ENCODE measurements at places on chromosomes 4 and X. TPM values are rescaled to one million over a fixed set of nuclear protein-coding genes. Genes with fewer than 3 reads are reported as not detected.

GRCh38 chrX:93875621-93876282 is 201.7 kb downstream of the FAM133A start:
- no peak for DNase-seq

DNA sequence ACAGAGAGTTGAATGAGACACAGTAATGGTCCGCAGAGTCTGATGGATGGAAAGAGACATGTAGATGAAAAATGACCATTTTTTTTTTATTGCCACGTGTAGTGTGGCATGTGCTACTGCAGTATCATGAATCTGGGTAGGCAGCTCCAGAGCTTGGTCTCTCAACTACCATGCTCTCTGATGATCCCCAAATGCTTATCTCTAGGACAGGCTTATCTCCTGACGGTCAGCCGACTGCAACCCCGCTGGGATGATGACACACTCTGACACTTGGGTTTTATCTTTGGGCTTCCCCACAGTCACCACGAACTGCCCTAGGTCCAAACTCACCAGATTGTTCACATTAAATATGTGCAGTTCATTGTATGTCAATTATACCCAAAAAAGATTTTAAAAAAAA is 239.7 kb downstream of the QDPR start:
- DNase-seq, result no peak

DNA sequence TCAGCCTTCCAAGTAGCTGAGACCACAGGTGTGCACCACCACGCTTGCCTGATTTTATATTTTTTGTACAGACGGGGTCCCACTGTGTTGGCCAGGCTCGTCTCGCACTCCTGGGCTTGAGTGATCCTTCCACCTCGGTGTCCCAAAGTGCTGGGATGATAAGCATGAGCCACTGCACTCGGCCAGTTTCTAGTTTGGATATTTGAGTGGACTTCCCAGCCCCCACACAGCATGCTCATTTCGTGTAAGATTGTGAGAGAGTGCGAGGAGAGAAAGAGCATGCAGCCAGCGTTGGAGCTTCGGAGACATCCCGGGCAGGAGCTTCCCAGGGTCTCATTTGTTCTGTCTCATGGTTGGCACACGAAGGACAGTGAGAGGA is 31.8 kb downstream of the ARSD start:
- DNase-seq, result no peak

- no peak for DNase-seq
These were observed 473.9 kb upstream of the FTHL17 start for GRCh38 chrX:31545726-31546125.

DNA sequence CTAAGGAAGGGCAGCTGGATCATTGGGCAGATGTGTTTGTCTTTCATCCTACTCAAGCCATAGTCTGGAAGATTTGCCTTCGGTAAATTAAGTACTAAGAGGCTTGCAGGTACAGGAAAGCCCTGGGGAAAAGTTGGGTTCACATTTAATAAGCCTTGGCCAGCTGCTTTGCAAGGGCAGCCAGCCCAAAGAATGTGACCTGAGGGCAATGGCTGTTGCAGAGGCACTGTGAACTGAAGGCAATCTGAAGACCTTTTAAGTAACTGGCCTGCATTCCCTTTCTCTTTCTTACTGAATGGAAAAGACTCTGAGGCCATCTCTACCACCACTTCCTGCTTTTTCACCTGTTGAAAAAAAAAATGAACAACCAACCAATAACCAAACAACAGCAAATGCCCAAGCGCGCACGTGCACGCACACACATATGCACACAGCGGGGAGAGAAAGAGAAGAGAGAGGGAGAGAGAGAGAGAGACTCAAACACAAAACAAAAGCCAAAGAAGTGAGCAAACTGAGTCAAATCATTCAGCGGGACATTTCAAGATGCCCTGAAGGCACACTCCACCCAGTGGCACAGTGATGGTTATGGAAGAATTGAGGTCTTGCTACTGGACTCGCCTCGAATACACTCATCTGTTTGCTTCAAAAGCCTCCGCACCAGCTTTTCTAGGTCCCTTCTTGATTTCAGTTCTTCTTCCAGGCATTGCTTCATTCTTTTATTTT is 19.6 kb downstream of the CD40LG start:
- no peak for DNase-seq

- no peak for DNase-seq
These were observed 109.1 kb downstream of the PHEX start for GRCh38 chrX:22141047-22141730.

- DNase-seq, result no peak
These were observed 149.8 kb upstream of the TENM3 start for GRCh38 chr4:182093431-182093831.

GRCh38 chrX:43702660-43703059 is 46.6 kb downstream of the MAOA start:
- no peak for DNase-seq

DNA sequence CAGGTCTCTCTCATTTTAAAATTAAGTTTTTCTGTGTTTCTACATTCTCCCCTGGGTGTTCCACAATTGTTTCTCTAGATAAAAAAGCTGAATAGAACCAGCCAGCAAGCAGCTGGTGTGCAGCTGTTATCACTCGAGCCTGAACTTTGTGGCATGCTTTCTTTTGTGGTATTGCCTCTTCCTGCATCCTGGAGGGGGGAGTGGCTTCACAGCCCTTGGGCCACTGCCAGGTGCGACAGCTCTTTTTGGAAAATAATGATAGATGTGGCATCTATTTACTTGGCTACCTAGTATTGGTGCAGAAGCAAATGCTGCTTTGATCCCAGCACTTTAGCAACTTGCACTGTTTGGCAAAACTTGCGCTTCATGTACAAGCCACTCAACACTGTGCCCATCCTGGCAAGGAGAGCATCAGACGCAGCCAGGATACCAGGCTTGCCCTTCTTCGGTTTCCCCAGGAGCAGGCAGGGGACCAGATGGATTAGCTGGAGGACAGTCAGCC is 69.4 kb downstream of the HMGB2 start:
- peak; percentile 60 for DNase-seq

DNA sequence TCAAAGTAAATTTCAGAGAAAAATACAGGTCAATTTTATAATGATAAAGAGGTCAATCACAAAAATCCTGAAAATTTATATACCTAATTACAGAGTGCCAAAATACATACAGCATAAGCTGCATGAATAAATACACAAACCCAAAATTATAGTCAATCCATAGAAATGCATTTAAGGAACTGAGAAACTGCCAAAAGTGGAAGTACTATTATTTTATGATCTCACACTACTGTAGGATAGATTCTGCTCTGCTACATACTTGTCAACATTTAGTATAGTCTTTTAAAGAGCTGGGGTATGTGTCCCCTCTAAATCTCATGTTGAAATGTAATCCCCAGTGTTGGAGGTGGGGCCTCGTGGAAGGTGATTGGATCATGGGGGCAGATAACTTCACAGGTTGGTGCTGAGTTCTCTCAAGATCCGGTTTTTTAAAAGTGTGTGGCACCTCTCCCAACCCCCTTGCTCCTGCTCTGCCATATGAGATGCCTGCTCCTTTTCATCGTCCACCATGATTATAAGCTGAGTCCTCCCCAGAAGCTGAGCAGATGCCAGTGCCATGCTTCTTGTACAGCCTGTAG is 31.8 kb downstream of the CHIC2 start:
- no peak for DNase-seq

VCX3A gene
- polyA plus RNA-seq, result not detected

SMIM10 gene
- 13.6 TPM for polyA plus RNA-seq

SPP1 gene
- 58.9 TPM for polyA plus RNA-seq

UTP3 gene
- polyA plus RNA-seq, result 24.1 TPM
